GM23338 (cell line): ENCODE measurements at places on chromosomes 13 and 19.

DNA sequence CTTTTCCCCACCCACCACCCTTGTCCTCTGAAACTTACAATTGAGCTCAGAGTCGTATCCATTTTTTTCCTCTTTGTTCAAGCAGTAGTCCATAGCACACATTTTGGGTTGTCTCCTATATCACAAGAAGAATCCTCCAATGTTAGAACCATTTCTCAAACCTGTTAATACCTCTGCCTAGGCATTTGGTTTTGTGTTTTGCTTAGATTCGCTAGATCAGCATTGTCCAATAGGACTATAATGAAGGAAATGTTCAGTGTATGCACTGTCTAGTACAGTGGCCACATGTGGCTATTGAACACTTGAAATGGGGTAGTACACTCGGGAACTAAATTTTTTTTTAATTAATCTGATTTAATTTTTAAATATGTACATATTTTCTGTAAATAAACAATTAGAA, 12.6 kb downstream of the DPY19L3 start:
- no peak for DNase-seq

- peak; percentile 22 for DNase-seq
Observed at GRCh38 chr13:89755729-89756492, 1591.6 kb upstream of the MIR17HG start.

- DNase-seq: no peak
Observed at GRCh38 chr13:50873467-50873866, 30.0 kb upstream of the DLEU7 start.

DNA sequence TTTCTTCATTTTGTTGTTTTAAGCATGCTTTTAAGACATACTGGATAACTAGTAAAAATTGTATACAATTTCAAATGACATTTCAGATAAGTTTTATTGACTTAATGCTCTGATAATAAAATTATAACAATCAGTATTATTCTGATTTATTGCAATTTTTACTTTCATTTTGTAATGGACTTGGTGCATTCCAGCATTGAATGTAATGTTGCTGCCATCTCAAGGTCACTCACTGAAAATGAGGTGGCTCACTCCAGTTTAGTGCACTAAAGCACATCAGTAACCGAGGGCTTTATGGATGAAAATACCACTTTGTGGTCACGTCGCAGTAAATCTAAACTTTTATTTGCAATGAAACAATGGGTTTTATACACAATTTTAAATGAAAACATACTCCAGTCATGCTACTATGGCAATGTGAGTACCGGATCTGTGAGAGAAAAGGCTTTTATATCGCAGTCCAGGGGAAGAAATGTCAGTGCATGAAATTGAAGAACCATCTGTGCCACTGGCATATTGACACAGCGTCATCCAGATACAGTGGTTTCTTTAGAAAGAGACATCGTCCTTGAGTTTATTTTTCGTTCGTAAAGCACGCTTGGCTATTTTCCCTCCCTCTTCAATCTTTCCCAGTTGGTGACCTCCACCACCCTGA, 20.7 kb upstream of the ZNF507 start:
- no peak for DNase-seq

DNA sequence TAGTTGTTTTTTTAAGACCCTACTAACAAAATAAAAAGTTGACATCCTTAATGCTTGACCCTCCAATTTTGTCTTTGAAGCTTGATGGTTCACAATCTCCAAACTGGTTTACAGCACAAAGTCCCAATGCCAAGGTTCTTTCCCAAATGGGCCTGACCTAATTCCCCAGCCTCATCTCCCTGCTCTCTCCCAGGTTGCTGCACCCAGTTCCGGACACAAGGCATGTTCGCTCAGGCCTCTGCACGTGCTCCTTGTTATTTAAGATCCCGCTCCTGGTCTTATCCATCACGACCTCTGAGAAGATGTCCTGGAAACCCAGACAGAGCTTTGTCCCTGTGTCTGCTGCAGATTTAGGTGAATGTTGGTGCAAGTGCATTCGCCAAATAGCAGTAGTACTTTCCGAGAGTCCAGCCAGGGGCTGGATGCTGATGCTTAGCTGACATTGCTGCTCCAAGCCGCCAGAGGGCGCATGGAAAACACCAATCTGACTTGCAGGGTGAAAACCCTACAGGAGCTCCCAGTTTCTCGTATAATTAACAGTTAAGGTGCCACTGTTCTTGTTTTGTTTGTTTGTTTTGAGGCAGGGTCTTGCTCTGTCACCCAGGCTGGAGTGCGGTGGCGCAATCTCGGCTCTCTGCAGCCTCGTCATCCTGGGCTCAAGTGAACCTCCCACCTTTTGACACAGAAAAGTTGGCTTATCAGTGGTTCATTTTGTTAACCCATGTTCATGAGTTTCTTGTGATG, 18.5 kb downstream of the LYPD3 start:
- DNase-seq: peak; percentile 89

DNA sequence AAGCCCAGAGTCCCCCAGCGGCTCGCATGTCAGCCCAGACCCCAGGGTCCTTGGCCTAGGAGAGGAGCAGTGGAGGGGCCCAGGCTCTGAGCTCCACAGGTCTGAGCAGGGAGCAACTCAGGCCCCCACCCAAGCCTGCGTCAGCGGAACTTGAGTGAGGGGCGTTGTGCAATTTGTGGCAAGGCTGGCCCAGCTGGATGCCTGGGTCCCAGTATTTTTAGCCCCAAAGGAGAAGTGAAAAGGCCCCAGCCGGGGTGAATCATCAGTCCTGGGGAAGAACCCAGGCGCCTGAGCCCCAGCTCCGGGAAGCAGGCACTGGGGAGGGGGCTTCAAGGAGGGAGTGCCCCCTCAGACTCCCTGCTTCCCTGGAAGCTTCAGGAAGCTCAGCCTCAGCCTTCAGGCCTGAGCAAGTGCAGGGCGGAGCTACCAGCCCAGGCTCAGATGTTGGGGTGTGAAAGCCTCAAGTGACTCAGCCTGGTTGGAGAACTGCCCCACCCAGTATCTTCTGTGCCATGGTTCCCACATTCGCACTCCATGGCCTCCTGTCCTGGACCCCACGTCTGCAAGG, 7.2 kb downstream of the MED29 start:
- DNase-seq: no peak
